Activated gamma-delta T cell treated with anti-CD3 and anti-CD28 coated beads, Interleukin-2, amount 50 U/mL, for 16 hours (primary cell): ENCODE measurements at places on chromosomes 7 and 10.
A peak's percentile ranks its signal among the peaks of the same experiment; 100 is the strongest.

- DNase-seq, result no peak
Measured at GRCh38 chr7:6284055-6284400, 11.6 kb upstream of the CYTH3 start.

GRCh38 chr7:20241911-20242261 is 24.7 kb upstream of the MACC1 start:
- DNase-seq, result no peak

GRCh38 chr7:30644286-30644955 is 37.8 kb downstream of the CRHR2 start:
- DNase-seq, result no peak

GRCh38 chr7:7329326-7329725 is 147.0 kb downstream of the C1GALT1 start:
- DNase-seq, result no peak

DNA sequence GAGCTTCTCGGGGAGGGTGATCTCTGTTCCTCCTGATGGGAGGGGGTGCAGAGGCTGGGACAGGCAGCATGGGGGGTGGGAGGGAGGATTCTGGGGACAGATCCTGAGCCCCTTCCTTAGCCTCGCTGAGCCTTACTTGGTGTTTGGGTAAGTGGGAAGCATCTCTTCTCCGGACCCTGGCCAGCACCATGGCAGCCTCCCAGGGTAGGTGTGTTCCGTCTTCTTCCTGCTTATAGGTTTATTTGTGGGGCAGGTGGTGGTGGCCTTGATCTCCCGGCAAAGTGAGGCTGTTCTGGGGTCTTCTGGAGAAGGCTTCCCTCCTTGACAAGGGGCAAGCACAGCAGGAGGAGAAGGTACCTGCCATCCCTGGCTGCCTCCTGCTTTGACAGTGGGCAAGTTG is 226.9 kb downstream of the GLRX3 start:
- no peak for DNase-seq

GRCh38 chr10:90112681-90113080 is 411.3 kb downstream of the KIF20B start:
- DNase-seq, result no peak

- DNase-seq, result peak; percentile 60
Measured at GRCh38 chr7:2978408-2978807, 65.3 kb downstream of the CARD11 start.

DNA sequence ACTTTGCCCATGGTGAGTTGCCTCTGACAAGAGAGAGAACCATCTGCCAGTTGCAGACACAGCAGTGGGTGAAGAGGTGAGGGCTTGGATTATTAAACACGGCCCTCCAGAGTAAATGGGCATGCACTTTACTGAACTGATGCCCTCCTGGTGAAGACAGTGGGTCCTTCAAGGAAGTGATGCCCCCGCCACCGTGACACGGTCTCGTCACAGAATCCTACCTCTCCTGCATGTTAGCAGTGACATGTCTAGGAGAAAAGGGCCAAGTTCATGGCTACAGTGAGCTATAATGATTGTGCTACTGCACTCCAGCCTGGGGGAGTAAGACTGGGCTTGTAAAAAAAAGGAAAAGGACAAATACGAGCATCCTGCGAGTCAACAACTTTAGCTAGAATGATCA is 2.4 kb downstream of the BNIP3 start:
- DNase-seq, result no peak

GRCh38 chr7:2824678-2825461 is 19.2 kb downstream of the GNA12 start:
- DNase-seq, result no peak

DNA sequence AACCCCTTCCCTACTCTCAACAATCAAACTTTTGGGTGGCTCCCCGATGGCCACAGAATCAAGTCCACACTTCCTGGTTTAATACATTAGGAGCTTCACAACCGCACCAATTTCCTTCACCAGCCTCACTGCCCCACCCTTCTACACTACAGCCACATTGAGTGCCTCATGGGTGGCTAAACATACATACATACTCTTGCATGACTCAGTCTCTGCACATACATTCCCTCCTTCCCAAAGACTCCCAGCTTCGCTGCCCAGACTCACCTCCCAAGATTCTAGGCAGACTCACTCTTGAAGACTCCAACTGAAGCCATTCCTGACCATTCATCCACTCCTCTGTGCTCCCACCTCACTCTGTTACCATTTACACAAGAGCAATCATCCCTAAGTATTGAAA is 15.9 kb downstream of the VPS41 start:
- no peak for DNase-seq

DNA sequence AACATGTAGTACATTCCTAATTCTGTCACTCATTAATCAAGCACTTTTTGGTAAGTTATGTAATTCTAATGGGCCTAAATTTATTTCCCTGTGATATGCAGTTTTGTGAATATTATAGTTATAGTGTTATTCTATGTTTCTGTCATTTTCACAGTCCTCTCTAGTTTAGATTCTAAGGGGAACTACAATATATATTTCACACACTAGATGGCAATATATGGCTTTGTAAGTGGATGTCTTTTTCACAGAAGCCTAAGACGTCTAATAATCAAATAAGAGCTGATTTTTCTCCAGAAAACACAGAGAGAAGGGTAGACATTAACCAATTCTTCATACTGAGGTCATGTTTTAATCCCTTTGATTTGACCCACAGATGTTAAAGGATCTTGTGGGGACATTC is 18.0 kb downstream of the RNLS start:
- DNase-seq, result no peak

GRCh38 chr7:157228864-157229422 is 90.2 kb downstream of the UBE3C start:
- DNase-seq, result no peak

- no peak for DNase-seq
Measured at GRCh38 chr10:97363071-97363470, 28.5 kb upstream of the FRAT2 start.

DNA sequence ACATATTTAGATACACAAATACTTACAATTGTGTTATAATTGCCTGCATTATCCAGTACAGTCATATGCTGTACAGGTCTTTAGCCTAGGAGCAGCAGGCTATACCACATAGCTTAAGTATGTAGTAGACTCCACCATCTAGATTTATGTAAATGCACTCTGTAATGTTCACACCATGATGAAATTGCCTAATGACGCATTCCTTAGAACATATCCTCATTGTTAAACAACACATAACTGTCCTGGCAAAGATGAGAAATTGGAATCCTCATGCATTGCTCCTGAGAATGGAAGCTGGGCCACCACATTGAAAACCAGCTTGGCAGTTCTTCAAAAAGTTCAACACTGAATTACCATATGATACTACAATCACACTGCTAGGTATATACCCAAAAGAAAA is 1002.8 kb upstream of the CELF2 start:
- no peak for DNase-seq

- DNase-seq, result no peak
Measured at GRCh38 chr7:151468217-151469018, 28.5 kb upstream of the CRYGN start.

- DNase-seq, result no peak
Measured at GRCh38 chr7:95550546-95550945, 45.8 kb downstream of the PDK4 start.

GRCh38 chr7:25775999-25776743 is 375.8 kb upstream of the NFE2L3 start:
- no peak for DNase-seq

GRCh38 chr10:130894471-130894870 is 417.1 kb downstream of the TCERG1L start:
- DNase-seq, result no peak

GRCh38 chr7:4015996-4016395 is 666.1 kb upstream of the FOXK1 start:
- no peak for DNase-seq

DNA sequence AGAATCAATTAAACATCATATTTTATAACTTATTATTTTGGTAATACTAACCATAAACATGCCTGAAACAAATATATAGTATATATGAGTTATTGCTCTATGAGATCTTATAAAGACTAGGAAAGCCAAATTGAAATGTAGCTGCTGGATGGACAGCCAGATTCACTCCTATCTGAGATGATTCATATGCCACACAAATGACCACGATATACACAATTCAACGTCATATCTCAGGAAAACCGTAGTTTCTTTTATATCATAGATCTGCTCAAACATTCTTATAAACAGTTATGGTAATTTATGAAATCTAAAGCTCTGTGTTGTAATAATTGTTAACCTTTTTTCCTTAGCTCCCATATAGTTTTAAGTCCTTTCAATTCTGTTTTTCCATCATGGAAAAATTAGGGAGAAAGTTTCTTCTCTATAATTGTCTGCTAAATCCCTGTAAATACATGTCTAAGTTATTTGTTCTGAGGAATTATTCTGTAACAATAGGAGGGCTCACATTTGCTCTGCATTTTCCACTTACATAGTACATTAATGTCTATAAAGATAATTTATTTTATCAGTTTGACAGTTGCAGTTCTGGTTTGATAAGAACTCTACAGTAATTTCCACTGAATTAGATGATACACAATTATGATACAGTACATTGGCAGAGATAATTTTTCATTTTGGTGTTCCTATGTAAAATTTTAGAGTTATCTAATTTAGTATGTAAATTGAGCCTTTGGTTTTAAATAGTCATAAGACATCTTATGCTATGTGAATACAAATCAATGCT is 42.7 kb downstream of the GNAT3 start:
- DNase-seq, result no peak

DNA sequence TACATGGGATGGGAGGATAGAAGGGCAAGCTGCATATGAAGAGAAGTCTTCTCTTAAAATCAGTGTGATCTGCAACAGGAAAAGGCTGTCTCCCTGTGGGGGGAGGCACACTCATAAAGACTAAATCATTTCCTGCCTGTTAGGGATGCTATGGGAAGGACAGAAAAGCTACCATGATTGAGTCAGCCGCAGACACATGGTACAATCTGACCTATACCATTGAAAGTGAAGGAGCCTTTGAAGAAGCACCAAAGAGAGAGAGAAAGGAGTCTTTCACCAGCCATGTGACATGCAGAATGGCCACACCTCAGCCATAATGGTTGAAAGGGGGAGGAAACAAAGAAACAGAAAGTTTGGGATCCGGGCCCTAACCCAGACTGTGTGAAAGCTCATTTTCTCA is 29.1 kb downstream of the NUDCD3 start:
- DNase-seq, result no peak

GRCh38 chr10:4865945-4866661 is 40.1 kb downstream of the AKR1E2 start:
- DNase-seq, result no peak

DNA sequence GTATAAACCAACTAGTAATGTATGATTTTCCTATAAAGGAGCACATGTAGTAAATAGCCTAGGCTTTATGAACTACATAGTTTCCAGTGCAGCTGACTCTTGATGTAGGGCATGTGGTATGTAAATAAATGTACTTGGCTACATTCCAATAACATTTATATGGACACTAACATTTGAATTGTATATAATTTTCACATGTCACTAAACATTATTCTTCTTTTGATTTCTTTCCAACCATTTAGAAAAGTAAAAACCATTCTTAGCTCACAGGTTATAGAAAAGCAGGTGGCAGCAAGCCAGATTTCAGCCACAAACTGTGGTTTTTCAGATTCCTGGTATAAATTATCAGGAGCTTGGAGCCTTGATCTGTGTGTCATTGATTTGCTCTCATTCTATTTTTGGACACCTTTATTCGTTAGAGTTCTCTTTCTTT is 1182.0 kb downstream of the CNTNAP2 start:
- no peak for DNase-seq

DNA sequence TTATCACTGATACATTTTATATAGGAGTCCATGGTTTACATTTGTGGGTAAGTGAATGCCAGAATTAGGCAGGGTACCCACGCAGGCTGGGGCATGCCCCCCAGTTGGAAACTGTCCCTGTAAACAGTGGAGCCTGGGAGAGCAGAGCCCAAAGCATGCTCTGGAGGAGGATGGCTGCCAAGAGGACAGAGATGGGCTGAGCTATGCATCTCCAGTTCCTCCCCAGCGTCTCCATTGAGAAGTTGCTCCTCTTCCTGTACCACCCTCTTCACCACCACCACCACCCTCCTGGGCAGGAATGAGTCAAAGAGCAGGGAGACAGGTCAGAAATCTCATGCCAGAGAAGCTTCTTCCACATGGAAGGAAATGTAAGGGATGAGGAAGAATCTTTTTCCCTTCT is 67.7 kb upstream of the KMT2E start:
- DNase-seq, result no peak

GRCh38 chr10:122577311-122577885 is 16.8 kb downstream of the DMBT1 start:
- no peak for DNase-seq

- DNase-seq, result no peak
Measured at GRCh38 chr7:130476297-130477150, 15.4 kb upstream of the MEST start.

DNA sequence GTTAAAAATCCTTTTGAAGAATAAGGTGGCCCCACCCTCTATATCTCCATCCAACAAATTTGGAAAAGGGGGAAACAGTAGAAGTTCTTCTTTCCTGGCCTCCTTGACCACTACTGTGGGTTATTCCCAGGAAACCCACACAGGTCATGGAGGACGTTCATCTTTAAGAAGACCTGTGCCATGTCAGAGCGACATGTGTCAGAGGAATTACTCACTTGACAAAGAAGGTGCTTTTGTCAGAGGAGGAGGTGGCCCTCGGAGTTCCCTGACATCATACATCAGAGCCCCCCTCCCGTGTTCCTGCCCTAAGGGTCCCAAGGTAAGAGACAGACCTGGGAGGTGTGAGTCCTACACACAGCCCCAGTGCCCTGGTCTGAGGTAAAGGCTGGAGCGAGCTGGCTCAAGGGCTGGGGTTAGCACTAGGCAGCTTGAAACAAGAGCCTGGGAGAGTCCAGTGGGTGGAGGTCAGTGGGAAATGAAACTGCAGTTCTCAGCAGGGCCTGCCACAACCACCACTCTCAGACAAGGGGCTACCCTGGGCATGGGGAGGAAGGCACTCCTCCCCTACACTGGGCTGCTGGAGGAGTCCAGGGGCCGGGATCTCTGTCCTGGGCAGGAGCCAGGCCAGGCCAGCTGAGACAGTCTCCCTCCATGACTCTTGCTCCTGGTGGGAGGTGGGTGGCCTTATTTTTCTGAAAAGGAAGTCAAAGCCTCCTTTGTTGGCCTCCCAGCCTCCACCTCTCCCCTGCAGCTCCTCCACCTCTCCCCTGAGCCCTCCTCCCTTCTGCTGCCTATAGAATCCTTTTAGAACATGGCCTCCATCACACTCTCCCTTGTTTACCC is 21.8 kb upstream of the ZMIZ1 start:
- DNase-seq, result no peak

DNA sequence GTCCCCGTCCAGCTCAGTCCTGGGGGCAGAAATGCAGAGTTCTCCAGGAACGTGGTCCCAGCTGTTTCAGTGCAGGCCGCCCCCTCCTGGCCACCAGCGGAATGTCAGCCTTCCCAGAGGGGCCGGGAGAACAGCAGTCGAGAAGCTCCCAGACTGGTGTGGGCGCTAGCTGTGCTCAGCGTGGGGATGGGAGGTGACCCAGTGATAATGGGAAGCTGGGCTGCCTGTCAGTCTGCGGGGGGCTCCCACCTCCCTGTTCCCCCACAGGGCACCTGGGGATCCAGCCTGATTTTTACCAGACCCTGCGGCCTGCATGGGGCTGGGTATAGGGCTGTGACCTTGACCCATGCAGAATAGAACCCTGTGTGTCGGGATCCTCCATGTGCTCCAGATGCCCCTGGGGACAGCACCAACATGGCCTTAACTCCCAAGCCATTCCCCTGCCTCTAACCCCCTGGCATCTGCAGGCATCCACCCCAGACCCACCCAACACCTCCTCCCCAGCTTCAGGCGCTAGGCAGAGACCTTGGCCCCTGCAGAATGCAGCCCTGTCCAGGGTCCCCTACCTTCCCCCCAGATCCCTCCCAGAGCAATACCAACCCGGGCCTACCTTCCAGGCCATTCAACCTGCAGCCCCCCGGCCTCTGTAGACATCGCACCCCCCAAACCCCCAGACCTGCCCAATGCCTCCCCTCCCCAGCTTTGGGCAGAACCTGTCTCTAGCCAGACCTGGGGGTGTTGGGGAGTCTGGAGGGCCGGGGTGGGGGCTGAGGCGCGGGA is 880 bp upstream of the ELN start:
- DNase-seq, result peak; percentile 50
